Activated CD4-positive, alpha-beta T cell treated with anti-CD3 and anti-CD28 coated beads for 4 hours (primary cell): ENCODE measurements at places on chromosomes 1 and 21.
A peak's percentile ranks its signal among the peaks of the same experiment; 100 is the strongest.

DNA sequence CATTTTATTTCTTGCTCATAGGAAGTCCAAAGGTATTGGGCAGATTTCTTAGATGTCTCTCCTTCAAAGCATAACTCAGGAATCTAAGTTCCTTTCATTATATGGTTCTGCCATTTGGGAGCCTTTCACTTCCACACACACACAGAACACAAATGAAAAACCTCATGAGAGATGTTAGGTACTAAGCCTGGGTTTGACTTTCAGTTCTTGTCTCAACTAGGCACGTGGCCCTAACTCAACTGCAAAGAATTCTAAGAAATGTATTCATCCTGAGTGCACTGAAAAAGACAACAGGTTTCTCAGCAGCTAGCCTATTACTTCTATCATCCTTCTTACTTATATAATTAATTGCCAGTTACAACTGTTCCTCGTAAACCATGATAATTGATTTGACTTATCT lies 190.0 kb upstream of the SAMSN1 start:
- peak; percentile 2 for DNase-seq

DNA sequence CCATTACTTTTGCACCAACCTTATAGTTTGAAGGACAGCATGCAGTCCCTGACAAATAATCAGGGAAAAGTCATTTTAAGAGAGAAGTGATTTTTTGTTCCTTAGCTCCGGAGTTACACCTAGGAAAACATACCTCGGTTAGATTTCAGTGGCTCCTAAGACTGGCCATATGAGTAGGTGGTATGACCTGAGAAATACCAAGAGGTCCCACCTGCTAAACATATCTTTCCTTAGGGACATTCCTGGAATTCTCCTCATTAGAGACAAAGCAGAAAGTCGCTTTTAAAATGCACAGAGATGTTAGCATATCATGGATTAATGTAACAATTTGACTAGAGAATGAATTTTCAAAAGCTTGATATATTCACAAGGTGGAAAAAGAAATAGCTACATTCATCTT lies 84.2 kb upstream of the RNPC3 start:
- no peak for DNase-seq

- peak; percentile 43 for DNase-seq
These were observed 24.8 kb downstream of the ADGRB2 start for GRCh38 chr1:31739346-31739745.

DNA sequence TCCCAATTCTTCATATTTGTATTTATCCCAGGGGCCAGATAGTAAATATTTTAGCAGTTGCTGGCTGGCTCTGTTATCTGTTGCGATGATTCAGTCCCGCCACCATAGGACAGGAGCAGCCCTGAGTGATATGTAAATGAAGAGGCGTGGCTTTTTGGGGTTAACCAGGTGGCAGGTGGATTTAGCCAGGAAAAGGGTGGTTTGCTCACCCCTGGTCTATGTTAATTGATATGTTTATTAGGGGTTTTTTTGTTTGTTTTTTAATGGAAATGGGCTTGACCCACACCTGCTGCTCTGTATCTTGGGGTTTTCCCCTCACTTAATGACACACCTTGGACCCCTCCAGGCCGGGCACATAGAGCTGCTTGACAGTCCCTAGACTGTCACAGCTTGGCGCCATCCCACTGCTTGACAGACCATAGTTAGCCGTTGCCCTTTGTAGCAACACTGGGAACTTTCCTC lies 62.8 kb downstream of the PIK3CD start:
- peak; percentile 45 for DNase-seq

GRCh38 chr1:160363951-160364735 lies 2.7 kb upstream of the NHLH1 start:
- no peak for DNase-seq

- DNase-seq = no peak
These were observed 45.4 kb downstream of the C1orf185 start for GRCh38 chr1:51147394-51147793.
